ENCODE measurements at places on chromosomes 5 and 9. TPM values are rescaled to one million over a fixed set of nuclear protein-coding genes. Genes with fewer than 3 reads are reported as not detected.
A peak's percentile ranks its signal among the peaks of the same experiment; 100 is the strongest.

DNA sequence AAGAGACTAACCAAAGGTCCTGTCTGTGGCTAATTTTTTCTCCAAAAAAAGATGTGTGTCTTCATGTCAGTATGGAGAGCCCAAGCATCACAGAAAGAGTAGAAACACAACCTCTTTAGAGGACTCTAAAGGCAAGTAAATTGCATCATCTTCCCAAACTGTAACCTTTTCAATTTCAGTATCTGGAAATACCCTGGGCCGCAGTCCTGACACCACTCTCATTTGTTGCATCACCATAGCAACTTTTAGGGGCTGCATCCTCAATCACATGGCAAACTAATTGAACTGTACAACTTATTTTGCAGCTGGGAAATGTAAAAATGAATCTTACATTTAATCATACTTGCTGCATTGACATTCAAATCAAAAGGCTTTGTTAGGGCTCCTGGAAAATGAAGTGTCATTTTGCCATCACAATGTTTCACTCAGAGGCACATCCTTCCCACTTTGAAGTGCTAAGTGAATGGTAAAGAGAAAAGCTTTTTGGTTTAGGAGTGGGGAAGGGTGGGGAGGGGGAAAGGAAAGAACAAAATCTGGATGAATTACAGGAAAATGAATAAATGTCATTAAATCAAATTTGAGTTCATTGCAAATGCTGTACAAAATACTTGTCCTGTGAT is 60.6 kb upstream of the GRIA1 start:
- peaks cover 29% of the 10 kb centered on the region for H3K27me3 ChIP-seq
- no peak for DNase-seq
- H3K27ac ChIP-seq, result no peak overlapping the region
- H3K4me1 ChIP-seq, result no peaks in the 10 kb centered on the region
- H3K36me3 ChIP-seq, result no peaks in the 10 kb centered on the region

DNA sequence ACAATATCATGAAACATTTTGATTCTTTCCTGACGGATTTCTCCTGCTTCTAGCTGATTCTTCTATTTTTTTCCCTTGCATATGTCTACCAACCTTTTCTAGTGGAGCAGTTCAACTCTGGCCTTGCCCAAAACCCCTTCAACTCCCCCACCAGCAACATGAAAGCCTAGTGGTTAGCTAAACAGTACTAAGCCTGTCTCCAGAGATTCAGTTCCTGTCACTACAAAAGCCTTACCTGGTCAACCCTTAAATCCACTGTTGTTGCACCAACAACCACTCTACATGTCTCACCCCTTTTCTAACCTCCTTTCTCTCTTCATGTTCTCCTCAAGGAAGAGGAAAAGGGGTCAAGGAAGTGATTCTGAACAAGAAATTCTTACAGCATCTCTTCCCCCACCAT is 74.8 kb upstream of the PIK3R1 start:
- no peak overlapping the region for H3K4me3 ChIP-seq
- no peak overlapping the region for H3K27ac ChIP-seq
- no peak for DNase-seq
- no peaks in the 10 kb centered on the region for H3K27me3 ChIP-seq

- no peak for DNase-seq
- peaks cover 2% of the 10 kb centered on the region for H3K4me1 ChIP-seq
- H3K4me3 ChIP-seq, result no peak overlapping the region
Observed at GRCh38 chr9:76926324-76926741, 20.4 kb upstream of the PRUNE2 start.

DNA sequence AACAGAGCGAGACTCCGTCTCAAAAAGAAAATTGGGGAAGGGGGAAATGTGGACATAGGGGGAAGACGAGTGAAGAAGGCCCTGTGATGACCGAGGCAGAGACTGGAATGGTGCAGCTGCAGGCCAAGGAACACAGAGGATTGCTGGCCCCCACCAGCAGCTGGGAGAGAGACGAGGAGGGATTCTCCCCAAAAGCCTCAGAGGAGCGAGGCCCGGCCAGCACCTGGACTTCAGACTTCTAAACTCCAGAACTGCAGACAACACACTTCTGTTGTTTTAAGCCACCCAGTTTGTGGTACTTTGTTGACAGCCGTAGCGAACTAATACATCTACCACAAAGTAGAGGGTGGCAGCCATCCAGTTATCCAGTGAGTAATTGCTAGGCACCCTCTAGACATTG is 124.6 kb downstream of the ATPSCKMT start:
- H3K27me3 ChIP-seq, result no peaks in the 10 kb centered on the region
- H3K4me3 ChIP-seq, result no peak overlapping the region
- H3K4me1 ChIP-seq, result peaks cover 3% of the 10 kb centered on the region
- DNase-seq, result no peak
- H3K36me3 ChIP-seq, result no peaks in the 10 kb centered on the region

GRCh38 chr5:88944751-88945531 is 62.0 kb upstream of the MEF2C start:
- DNase-seq, result no peak
- H3K4me3 ChIP-seq, result no peak overlapping the region
- H3K4me1 ChIP-seq, result peaks cover 4% of the 10 kb centered on the region
- H3K27me3 ChIP-seq, result peaks cover 25% of the 10 kb centered on the region
- no peaks in the 10 kb centered on the region for H3K36me3 ChIP-seq

DNA sequence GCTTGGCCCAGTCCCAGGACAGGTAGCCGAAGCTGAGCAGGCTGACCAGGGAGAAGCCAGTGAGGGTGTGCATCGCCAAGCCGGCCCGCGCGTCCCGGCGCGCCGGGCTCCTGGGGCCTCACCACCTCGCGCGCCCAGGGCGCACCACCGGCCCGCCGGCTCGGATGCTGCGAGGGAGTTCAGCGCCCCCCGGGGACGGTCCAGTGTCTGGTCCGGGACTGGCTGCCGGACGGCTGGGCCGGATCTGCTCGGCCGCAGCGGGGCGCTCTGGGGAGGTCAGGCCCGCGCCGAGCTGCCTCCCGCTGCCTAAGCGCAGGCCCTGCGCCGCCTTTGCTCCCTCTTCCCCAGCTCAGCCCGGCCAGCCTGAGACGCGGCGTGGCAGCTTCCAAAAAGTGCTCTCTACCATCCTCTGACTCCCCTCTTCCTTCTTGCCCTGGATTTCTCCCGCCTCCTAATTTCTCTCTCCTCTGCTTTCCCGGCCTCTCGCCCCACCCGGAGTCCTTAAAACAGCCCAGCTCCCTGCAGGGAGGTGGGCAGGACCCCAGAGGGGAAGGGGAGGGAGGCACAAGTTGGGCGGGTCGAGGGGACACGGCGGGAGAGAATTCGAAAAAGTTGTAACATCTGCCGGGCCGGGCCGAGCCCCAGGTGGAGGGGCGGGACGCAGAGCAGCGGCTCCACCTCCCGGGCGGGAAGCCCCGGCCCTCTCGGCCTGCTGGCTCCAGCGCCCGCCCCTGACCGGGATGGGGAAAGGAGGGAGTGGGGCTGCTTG is at the start of gene ARSI:
ARSI (minus strand) TSS at position 605 of the 769 bp plus-strand sequence; CDS start at position 73, 532 bp downstream.
- no peaks in the 10 kb centered on the region for H3K36me3 ChIP-seq
- DNase-seq, result peak; percentile 46
- peak within 1 kb of the TSS; percentile 93 for H3K27ac ChIP-seq
- peak within 1 kb of the TSS; percentile 75 for H3K4me3 ChIP-seq

The VCP gene
- 318 TPM for total RNA-seq
